ENCODE measurements at places on chromosomes 12 and 14.

- no peak for DNase-seq
Observed at GRCh38 chr14:36105401-36105800, 71.1 kb downstream of the PTCSC3 start.

DNA sequence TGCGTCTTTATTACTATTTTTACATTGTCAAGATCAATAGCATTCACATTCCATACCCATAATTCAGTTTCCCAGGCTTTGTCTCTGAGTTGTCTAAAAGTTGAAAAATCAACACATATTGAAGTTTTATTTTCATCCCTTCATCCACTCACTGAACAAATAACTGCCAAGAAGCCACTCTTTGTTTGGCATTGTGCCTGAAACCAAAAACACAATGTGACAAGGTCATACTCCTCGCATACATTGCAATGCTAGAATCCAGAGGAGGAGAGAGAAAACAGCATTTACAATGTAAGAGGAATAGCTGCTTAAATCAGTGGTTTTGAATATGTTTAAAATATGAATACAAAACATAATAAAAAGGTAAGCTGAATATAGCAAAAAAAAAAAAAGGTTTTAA, 71.8 kb downstream of the CCDC60 start:
- DNase-seq: no peak

DNA sequence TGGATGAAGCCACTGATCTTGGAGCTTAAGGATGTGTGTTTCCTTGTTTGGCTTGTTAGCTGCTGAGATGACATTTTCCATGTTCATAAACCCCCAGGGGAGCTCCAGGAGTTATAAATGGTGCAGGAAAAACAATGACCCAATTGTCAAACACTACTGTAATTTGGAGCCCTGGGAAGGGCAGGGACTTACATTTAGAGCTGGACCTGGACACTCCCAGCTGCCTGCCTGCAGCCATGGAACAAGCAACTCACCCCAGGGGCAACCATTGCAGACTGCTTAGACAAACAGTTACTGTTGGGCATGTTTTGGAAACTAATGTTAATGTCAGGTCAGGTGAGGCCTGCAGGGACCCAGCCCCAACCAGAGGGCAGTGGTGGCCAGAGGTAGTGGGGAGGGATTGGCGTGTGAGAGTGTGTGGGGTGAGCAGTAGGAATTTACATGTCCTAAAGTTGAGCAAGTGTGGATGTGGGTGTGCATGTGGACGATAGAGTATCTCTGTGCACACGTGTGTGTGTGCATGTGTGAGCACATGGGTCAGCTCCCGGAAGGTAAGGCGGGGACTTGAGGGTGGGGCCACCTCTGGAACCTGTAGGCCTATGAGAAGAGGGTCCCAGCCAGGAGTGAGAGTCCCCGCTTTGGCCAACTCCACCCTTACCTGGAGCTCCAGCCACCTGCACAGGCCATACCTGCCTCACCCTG, 86.4 kb upstream of the NOS1 start:
- no peak for DNase-seq

DNA sequence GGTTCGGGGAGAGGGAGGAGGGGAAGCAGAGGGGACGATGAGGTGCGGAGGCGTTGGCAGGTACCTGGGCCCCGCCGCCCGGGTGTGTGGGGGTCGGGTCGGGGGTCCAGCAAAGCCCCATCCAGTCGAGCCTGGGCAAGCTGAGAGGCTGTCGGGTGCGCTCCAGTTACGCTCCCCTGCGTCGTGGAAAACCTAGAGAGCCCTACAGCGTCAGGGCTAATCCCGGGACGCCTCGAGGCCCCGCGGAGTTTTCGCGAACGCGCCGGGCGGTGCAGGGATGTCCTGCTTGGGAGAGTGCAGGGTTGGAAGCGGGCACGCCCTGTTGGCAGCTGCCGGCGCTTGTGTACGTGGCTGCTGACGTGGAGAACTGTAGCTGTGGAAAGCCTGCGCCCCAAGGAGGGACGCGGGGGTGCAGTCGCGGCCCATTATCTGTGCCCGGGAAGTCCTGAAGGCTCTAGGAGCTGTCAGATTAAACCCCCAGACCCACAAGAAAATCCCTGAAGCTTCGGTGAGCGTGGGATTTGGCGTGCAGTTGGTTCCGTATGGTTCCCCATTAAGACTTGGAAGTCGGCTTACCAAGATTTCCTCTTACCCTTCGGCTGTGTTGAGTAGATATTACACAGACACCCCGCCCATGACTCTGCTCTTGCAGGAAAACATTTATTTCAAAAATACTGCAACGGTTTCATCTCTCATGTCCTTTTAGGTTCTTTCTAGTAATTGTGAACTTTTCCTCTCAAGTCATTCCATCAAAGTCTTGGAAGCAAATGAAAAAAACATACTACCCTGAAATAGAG, 11.3 kb upstream of the SLC38A2 start:
- peak; percentile 95 for DNase-seq

DNA sequence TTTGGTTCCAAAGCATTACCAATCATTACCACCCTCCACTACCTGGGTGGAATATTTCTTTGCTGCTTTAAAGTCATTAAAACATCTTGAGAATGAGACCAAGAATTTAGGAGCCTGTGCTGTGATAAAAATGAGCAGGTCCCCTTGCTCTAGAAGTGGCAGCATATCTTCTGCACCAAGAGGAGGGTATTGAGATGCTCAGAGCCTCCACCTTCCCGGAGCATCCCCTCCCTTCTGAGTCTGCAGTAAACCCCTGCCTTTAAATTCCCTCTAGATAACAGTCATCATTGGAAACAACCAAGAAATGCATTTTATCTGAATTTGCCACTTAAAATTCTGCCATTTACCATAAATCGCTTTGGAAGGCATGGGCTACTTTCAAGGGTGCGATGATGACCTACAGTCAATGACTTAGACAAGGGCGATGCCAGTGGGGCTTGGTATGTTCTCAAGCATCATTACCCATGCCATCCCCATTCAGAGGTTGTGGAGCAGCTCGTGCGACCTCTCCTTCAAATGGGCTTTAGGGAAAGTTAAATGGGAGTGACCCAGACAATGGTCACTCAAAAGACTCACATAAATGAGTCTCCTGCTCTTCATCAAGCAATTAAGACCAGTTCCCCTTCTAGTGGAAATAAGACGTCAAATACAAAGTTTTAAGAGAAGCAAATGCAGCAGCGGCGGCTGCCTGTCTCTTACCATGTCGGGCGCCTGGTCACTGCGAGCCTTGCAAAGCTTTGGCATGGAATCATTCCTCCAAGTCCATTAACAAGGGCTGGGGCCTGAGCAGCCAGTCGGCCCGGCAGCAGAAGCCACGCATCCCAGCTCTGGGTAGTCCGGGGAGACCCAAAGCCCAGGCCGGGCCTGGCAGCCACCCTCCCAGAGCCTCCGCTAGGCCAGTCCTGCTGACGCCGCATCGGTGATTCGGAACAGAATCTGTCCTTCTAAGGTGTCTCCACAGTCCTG, 334.5 kb downstream of the TMEM121 start:
- no peak for DNase-seq

GRCh38 chr14:33297565-33297964, 358.9 kb downstream of the NPAS3 start:
- DNase-seq: no peak

DNA sequence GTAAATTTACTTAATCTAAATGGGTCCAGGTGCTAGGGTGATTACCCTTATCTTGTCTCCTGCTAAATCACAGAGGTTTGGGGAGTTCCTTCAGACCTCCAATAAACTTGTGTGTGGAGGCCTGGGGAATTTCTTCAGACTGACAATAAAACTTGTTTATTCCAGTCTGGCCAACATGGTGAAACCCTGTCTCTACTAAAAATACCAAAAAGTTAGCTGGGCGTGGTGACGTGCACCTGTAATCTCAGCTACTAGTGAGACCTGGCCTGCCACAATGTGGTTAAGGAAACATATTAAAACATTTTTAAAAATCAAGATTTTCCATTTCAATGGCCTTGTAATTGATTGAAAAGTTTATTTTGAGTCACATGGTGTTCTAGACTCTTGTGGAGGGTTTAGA, 126.9 kb upstream of the FGD4 start:
- no peak for DNase-seq

DNA sequence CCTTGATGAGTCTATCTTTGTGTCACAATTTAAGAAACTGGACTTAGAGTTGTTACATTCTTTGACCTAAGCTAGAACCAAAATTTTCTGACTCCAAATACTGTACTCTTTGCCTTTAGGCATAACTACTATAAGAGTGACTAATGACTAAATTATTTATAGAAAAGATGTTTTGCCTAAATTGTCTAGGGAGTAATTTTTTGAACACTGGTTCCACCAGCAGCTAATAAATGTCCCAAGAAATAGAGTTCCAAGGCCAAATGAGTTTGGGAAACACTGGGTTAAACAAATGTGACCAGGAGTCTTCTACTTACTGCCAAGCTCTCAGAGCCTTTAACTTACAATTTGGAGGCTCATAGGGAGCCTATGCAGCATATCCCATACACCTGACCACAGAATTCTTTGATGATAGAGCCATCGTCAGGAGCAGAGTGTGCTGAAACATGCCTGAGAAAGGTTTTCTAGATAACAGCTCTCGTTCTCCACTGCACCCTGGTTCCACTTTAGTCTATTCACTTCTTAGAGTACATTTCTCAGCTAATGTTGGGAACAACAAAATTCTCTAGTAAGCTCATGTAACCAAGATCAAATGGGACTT, 215.9 kb upstream of the HMGA2 start:
- peak; percentile 42 for DNase-seq

DNA sequence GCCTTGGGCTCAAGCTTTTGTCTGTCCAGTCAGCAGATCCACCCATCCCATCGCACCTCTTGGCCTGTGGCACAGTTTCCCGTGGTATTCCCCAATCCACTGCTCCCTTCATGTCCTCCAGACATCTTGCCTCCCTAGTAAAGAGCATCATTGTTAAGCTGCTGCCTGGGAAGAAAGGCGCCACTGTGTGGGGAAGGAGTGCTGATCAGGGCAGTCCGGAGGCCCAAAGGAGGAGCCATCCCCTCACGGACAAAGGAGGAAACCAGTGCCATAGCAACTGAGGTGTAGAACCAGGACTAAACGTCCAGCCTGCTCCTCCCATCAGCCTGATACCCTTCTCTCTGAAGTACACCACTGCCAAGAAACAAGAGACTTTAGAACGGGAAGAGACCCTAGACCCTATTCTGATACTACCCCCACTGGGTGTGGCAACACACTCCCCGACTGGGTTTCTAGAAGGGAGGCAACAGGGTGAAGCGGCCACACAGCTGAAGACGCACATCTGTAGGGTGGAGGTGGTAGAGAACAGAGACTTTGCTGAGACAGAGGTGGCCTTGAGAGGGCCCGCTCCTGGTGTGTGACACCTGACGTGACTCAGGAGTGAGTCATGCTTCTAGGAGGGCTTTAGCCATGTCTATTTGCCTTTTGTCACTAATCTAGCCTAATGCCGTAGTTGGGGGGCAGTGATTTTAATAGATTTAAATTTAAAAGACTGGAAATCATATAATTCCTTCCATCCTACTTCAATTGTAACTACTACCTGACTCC, 185.0 kb downstream of the DPF3 start:
- no peak for DNase-seq

DNA sequence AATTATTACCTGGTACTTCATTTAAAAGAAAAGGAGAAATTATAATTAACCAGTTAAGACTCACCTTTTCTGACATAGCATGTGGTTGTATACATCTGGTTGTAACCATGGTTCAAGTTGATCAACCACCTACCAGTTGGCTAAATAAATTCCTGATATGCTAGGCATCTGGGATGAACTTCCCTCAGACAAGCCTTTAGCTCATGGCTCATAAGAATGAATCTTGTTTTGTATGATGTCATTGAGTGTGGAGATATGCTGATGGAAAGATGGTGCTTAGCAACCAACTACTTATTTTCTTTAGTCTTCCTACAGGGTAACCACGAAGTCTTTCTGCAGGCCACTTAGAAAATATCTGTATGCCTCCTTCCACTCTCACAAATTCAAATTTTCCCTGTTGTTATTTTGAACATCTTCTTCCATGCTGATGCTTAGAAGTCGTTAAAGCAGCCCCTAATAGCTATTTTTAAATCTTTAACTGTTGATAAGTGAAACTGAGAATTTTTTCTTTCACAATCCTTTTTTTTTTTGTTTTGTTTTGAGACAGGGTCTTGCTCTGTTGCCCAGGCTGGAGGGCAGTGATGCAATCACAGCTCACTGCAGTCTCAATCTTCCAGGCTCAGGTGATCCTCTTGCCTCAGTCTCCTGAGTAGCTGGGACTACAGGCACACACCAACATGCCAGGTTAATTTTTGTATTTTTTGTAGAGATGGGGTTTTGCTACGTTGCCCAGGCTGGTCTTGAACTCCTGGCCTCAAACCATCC, 51.9 kb upstream of the PTHLH start:
- peak; percentile 83 for DNase-seq

- DNase-seq: no peak
Observed at GRCh38 chr12:56241424-56242303, 11.8 kb downstream of the SLC39A5 start.

- DNase-seq: no peak
Observed at GRCh38 chr12:52061470-52062166, 8.2 kb upstream of the ATG101 start.

GRCh38 chr14:36513012-36513420, 7.0 kb downstream of the NKX2-1 start:
- DNase-seq: no peak

DNA sequence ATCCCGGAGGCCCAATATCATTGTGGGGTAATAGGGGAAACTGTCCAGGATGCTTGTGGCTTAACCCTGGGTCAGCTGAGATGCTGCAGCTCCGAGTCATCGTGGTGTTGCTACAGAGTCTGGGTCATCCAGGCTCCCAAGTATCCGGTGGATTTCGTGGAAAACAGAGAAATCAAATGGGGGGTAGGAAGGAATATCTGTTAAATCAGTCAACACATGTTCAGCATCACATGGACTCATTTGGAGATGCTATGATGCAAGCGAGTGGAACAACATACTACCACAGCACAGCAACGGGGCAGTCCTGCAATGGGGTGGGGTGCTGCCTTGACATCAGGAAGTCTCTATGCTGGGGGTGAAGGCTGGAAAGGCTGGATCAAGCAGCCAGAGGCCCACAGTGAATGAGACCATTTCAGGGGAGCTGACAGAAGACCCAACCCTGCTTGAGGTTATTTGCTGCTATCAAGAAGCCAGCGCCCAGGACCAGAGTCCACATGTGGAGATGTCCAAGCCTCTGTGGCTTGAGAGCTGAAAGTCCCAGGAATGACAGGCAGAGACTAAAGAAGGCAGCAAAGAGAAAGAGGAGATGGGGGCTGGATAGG, 22.9 kb downstream of the VDR start:
- peak; percentile 98 for DNase-seq

GRCh38 chr12:16359512-16360491, 12.4 kb downstream of the MGST1 start:
- peak; percentile 47 for DNase-seq

GRCh38 chr14:65015391-65015790, 28.7 kb downstream of the FNTB start:
- DNase-seq: no peak

- DNase-seq: no peak
Observed at GRCh38 chr14:102370305-102370809, 7.6 kb downstream of the TECPR2 start.

GRCh38 chr12:79275631-79276030, 411.1 kb downstream of the SYT1 start:
- no peak for DNase-seq

DNA sequence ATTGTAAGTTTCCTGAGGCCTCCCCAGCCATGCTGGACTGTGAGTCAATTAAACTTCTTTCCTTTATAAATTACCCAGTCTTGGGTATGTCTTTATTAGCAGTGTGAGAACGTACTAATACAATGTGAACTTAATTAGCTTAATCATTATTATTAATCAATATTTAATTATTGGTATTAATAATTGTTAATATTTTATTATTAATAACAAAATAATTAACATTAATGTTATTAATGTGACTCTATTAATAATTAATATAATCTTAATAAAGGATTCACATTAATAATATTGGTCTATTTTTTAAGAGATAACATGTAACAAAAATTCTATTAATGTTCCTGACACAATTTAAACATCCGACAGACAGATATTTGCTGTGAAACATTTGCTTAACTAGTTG, 164.9 kb upstream of the ATF7IP start:
- DNase-seq: no peak

All from LHCN-M2 (cell line).